ENCODE measurements at places on chromosomes 12 and 14. TPM values are rescaled to one million over a fixed set of nuclear protein-coding genes. Genes with fewer than 3 reads are reported as not detected.
A peak's percentile ranks its signal among the peaks of the same experiment; 100 is the strongest.

The OVCH1 gene
- not detected for total RNA-seq

The GARIN6 gene
- not detected for total RNA-seq

The UNC79 gene
- total RNA-seq, result not detected

The ST8SIA1 gene
- total RNA-seq, result 0.34 TPM

The ARHGAP9 gene
- 0.79 TPM for total RNA-seq

The KRT79 gene
- 0.26 TPM for total RNA-seq

The C12orf60 gene
- 1.0 TPM for total RNA-seq

The SLCO1B1 gene
- 0.81 TPM for total RNA-seq

DNA sequence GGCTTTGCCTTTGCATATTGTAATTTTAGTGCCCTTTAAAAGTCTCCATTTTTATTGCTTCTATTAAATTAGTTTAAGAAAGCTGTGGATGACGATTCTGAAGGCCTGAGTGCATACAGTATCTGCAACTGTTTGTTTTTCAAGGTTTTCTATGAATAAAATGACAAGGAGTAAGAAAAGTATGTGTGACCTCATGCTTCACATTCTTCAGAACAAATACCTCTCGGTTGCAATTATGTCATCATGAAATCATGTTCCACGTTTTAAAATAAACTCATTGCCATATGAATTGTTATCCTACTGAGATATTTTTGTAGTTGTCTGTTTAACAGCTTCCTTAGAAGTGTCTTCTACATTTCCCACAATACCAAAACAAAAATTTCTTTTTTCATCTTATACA lies 374.6 kb downstream of the MDGA2 start:
- peak; percentile 27 for DNase-seq

- no peak for DNase-seq
Measured at GRCh38 chr12:32181498-32182175, 75.0 kb downstream of the BICD1 start.

- no peak for DNase-seq
Measured at GRCh38 chr12:132398386-132398991, 69.1 kb upstream of the GALNT9 start.

DNA sequence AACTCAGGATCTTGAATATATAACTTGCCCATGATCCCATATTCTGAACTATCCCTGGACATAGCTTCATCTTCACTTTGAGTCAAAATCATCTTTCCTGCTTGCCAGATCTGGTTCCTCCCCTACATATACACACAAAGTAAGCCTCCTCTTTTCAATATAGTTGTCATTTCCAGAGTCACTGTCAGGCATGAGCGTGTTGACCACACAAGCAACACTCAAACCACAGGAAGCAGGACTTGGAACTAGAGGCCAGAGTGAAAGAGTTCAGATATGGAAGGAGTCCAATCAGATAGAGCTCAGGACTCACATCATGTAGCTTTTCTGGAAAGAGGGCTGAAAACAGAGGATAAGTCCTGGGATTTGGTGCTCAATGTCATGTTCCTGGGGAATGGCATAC lies 1140.6 kb downstream of the BCL11B start:
- DNase-seq, result no peak

GRCh38 chr12:49346659-49347310 lies at the start of gene DNAJC22:
DNAJC22 (plus strand) TSS chr12:49346888; CDS start chr12:49348873, 1,985 bp downstream.
- DNase-seq, result no peak

DNA sequence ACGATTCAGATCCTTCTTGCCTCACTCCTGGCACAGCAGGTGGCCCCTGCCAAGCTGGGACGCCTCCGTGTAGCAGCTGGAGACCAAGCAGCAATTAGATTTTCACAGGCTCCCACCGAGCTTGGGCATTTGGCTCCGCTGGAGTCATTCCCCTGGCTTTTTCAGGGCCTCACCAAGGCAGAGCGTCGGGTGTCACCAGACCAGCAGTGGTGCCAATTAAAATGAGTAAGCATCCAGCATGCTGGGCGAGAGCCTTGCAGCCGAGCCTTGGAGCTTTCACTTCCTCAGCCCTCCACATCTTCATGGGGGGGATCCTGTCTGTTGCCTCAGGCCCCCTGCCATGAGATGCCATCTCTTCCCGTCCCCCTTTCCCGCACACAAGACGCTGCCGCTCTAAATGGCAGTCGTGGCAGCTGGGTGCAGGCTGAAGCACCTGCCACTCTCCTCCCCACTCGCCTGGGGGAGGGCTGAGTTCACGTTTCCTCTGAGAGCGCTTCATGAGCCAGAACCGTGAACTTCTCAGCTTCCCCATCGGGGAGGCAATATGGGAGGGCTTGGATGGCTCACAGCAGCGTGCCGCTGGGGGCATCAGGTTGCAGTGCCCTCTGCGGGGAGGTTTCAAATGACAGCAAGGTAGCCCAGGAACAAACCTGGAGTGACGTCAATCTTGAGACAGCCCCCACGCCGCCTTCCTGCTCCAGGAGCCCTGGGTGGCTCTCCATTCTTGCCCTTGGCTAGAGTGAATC lies 11.7 kb downstream of the TPCN1 start:
- DNase-seq, result peak; percentile 92

GRCh38 chr12:63787306-63787705 lies 7.6 kb downstream of the RXYLT1 start:
- no peak for DNase-seq

DNA sequence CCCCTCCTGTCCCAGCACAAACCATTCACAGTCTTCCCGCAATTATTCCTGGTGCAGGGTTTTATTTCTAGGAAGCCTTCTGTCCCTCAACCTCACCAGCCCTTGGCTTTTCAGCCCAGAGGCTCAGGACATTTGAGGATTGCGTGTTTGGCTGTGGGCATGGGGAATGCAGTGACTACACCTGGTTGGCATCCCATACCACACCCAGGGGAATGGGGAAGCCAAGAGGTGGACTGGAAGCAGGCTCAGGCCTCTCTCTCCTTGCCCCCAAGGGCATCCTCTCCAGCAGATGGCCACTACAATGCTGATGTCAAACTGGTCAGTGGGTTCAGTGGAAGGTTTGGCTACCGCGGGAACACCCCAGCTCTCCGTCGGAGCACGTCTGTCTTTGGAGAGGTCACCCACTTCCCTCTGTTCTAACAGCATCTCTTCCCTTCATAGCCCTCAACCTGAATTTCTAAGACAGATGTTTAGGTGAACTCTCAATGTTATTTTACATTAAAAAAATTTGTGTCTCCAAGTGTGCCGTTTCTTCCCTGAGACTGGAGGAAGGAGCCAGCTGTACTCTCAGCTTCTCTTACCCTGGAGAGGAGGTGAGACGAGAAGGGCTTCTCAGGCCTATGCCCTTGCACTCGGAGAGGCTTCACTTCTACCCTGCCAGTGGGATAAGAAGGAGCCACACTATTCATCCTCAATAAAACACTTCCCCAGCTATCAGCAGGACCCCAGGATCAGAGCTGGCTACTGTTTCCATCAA lies 35.5 kb downstream of the DCAF4 start:
- DNase-seq, result peak; percentile 93

- no peak for DNase-seq
Measured at GRCh38 chr14:102417001-102417431, 54.3 kb downstream of the TECPR2 start.

DNA sequence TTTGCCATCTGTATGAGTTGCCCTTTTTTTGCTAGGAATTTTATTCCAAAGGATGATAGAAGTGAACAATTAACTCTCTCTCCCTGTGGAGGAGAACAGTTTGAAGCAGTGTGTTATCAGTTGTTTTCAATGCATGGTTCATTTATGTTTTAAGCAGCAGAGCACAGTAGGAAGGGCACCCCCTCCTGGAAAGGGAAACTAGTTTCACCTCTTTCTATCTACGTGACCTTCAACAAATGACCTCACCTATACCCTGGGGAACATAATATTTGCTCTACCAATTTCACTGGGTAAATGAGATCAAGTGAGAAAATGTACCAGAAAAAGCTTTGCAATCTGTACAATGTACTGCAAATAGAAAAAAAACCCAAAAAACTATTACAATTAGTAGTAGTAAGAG lies 5.4 kb upstream of the DCP1B start:
- no peak for DNase-seq

DNA sequence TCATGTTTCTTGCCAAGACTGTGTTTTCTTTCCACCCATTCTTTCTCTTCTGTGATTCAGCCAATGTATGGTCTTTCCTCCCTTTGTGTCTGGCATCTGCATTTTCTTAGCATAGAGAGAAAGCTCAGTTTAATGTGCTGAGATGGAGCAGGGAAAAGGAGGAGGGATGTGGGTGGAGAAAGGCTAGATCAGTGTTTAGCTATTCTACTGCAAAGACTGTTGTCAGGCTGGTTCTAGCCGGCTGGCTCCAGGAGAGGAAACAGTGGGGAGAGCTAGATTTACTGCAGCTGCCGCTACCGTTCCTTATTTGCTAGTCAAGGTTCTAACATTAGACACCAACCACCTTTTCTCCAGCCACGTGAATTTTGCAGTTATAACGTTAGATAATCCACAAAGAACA lies 5.2 kb upstream of the RIMKLB start:
- DNase-seq, result peak; percentile 44

- DNase-seq, result no peak
Measured at GRCh38 chr14:22564463-22564862, 24.6 kb downstream of the DAD1 start.

DNA sequence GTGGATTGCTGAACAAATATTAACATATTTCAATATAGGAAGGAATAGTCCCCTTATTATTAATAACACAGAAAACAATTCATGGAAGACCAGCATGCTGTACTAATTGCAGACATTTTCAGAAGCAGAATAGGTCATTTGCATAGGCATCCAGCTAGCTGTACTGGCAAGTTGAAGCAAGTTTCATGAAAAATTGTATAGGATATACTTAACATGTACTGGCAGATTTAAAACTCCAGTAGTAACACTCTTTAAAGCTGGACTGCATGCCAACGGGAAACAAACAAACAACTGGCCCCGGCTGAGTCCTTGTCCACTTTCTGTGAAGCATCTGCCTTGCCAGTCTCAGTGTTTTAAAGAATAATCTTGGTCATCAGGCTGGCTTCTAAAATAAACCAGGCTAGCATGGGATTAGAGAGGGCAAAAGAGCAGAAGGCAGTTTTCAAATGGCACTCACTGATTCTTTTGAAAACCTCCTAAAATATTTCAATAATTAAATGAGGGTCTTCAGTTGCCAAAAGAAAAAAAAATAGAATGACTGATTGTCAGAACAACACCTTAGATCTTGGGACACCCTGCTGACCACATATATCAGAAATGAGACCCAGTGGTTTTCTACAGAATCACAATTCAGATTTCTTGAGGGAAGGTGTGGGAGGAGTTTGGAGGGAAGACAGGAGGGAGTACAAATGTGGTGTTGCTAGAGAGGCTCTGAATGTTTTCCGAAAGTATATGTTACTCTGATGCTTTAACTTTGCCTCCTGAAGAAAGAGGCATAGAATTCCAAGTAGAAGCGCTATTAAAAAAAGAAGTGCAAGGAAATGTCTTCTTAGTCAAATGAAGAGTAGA lies 122.5 kb upstream of the KRAS start:
- DNase-seq, result no peak

- no peak for DNase-seq
Measured at GRCh38 chr12:78683031-78683430, 181.5 kb upstream of the SYT1 start.

DNA sequence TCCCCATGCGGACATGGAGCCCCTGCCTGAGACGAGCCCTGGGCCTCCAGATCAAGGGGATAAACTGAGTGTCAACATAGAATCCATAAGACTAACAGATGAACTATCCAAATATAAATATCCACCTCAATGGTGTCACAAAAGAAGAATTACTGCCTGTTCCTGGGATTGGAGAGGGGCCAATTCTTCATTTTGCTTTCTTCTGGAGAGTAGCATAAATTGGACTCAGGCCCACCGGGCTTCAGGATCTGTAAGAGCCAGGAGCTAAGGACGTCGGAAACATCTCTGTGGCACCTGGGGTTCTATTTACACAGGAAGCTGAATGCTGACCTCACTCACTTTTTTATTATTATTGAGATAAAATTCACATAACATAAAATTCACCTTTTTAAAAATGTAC lies 408.2 kb upstream of the CCDC196 start:
- no peak for DNase-seq

DNA sequence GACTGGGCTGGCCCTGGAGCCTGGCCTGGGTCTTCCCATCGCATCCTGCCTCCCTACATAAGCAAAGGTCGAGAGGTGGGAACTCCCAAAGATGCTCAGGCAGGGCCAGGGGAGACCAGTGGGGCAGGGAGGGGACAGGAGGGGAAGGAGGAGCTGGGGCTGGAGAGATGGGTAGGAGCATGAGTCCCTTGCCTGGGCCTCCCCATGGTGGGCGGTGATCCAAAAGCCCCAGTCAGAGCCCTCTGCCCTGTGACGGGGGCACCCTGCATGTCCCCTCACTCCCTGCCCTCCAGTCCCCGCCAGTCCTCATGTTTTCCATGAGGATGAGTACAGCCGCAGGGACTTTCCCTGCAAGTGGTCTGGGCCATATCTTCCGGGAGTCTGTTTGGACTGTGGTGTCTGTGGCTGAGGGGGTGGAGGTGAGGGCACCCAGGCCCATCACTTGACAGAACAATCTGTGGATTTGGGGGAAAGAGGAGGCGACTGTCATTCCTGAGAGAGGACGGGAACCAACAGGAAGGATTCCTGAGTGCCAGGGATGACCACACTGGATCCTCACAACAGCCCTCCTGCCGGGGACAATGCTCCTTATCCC lies 9.3 kb downstream of the BDKRB2 start:
- no peak for DNase-seq

GRCh38 chr14:74918380-74918779 lies 4.7 kb downstream of the RPS6KL1 start:
- DNase-seq, result no peak

GRCh38 chr12:76236640-76237039 lies 111.6 kb downstream of the BBS10 start:
- peak; percentile 79 for DNase-seq

- DNase-seq, result no peak
Measured at GRCh38 chr14:97848317-97848980, 1051.3 kb downstream of the VRK1 start.

DNA sequence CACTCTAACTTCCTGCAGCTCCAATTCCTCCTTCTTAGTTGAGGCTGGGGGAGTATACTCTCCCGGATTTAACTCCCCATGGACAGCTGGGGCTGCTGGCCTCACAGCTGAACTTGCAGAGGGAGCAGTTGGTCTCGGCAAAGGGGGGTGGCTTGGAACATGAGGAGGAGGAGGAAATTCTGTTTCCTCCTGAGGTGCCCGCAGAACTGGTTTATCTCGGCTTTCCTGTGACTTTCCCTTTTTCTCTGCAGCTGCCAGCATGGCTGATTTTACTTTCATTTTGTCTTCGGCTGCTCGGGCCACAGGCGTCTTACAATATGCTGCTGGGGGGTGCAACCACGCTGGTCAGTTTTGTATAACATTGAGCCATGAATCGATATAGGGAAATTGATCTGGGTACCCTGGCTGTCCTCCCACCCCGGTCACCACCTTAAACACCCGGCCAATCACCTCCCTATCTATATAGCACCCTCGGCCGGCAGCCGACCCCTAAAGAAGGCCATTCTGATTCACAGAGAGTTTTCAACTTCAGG lies 1317.6 kb downstream of the TMEM121 start:
- DNase-seq, result peak; percentile 25

GRCh38 chr12:120115066-120115465 lies 1.5 kb downstream of the RAB35 start:
- no peak for DNase-seq

- no peak for DNase-seq
Measured at GRCh38 chr14:89757313-89757939, 197.1 kb downstream of the EFCAB11 start.

- DNase-seq, result no peak
Measured at GRCh38 chr12:132366341-132366861, 37.0 kb upstream of the GALNT9 start.

GRCh38 chr12:41205070-41205709 lies 17.1 kb downstream of the PDZRN4 start:
- peak; percentile 14 for DNase-seq
